Fibroblast of skin of right biceps (primary cell): ENCODE measurements at places on chromosomes 5 and 9.

- no peak for DNase-seq
Measured at GRCh38 chr5:172064358-172064757, 57.9 kb upstream of the FBXW11 start.

- peak; percentile 97 for DNase-seq
Measured at GRCh38 chr5:172795318-172795977, 24.5 kb upstream of the DUSP1 start.

- DNase-seq, result no peak
Measured at GRCh38 chr5:115588640-115589039, 13.6 kb downstream of the TICAM2 start.

DNA sequence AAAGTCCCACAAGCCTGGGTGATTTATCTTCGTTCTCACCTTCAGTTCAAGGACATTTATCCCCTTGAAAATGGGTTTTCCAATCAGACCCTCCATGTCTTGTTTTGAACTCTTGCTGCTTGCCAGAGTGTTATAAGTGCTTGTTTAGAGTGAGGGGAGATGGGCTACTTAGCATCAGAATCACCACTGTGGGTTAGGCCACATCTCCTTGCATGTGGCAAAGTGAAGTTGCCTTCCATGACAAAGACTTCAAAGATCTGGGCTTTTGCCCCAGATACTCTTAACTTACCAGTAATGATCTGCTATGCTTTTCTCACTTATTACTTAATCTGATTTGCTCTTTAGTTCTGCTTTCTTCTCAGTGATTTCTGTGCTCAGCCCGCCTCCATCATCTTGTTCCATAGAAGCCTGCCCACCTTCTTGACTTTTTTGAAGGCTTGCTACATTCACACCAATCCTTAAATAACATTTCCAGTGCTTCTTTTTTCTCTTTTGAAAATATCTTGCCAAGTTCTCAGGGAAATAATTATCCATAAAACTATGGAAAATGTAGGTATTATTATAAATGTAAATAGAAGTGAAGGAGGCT, 39.0 kb downstream of the GPR21 start:
- no peak for DNase-seq

DNA sequence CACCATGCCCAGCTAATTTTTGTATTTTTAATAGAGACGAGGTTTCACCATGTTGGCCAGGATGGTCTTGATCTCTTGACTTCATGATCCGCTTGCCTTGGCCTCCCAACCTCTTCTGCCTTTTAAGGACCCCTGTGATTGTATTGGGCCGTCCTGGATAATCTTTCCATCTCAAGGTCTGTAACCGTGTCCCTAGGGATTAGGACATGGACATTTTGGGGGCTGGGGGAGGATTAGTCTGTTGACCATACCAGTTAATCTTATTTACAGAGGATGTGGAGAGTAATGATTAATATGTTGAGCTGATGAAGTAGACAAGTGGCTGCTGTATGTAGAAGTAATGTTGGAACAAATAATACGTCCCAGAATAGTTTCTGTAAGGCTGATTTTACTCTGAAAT, 23.1 kb downstream of the LNPEP start:
- DNase-seq, result no peak

- DNase-seq, result no peak
Measured at GRCh38 chr9:93645921-93646639, 69.7 kb downstream of the PHF2 start.

DNA sequence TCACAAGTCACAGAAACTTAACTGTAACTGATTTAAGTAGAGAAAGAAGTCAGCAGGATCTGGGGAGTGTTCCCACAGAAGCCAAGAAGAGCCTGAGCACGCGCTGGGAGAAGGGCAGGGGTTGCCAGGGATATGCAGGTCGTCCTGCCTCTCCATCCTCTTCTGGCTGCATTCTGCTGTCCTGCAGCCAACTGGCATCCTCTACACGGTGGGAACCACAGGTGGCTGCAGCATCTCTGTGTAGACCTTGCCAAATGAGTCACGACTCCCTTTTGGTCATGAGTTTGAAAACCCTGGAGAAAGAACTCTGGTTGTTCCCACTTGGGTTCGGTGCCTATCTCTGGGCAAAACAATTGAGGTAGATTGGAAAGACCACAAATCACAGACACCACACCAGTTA, 38.4 kb upstream of the PCA3 start:
- DNase-seq, result no peak

GRCh38 chr9:24614070-24614469, 68.4 kb upstream of the IZUMO3 start:
- no peak for DNase-seq

- DNase-seq, result peak; percentile 62
Measured at GRCh38 chr5:114192108-114192507, 169.8 kb upstream of the KCNN2 start.
